ENCODE measurements at places on chromosomes 4 and X.

DNA sequence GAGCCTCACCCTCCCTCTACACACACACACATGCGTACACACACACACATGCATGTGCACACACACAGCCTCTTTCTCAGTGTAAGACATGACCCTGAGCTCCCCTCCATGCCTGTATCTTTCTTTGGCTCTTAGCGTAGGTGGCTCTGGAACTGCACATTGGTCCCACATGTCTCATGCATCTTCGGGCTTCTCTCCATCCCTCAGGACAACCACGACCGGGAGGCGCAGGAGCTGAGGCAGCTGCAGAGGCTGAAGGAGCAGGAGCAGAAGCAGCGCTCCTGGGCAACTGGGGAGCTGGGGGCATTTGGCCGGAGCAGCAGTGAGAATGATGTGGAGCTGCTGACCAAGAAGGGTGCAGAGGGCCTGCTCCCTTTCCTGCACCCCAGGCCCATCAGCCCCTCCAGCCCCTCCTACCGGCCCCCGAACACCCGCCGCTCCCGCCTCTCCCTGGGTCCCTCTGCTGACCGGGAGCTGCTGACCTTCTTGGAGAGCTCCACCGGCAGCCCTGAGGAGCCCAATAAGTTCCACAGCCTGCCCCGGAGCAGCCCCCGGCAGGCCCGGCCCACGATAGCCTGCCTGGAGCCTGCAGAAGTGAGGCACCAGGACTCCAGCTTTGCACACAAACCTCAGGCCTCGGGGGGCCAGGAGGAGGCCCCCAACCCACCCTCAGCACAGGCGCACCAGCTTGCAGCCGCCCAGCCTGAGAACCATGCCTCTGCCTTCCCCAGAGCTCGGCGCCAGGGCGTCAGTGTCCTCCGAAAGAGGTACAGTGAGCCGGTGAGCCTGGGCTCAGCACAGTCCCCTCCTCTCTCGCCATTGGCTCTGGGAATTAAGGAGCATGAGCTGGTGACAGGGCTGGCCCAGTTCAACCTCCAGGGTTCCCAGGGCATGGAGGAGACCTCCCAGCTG, 38.6 kb downstream of the FHDC1 start:
- DNase-seq = no peak

DNA sequence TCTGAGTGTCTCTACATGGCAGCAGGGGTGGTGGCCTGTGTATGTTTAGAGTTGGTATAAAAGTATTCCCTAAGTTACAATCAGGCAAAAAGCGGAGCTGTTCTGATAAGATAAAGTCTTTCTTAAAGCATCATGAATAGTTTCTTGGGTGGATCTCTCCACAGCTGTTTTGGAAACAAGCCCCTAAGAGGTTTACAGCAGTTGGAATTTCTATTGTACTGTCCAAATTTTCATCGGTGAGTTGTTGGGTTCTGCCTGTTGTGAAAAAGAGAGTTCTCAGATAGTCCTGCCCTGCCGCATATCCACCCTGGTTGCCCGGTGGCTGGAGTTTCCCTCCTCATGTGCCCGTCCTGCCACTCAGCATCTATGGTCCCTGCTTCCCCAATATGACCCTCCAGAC, 50.1 kb downstream of the C4orf51 start:
- DNase-seq = no peak

DNA sequence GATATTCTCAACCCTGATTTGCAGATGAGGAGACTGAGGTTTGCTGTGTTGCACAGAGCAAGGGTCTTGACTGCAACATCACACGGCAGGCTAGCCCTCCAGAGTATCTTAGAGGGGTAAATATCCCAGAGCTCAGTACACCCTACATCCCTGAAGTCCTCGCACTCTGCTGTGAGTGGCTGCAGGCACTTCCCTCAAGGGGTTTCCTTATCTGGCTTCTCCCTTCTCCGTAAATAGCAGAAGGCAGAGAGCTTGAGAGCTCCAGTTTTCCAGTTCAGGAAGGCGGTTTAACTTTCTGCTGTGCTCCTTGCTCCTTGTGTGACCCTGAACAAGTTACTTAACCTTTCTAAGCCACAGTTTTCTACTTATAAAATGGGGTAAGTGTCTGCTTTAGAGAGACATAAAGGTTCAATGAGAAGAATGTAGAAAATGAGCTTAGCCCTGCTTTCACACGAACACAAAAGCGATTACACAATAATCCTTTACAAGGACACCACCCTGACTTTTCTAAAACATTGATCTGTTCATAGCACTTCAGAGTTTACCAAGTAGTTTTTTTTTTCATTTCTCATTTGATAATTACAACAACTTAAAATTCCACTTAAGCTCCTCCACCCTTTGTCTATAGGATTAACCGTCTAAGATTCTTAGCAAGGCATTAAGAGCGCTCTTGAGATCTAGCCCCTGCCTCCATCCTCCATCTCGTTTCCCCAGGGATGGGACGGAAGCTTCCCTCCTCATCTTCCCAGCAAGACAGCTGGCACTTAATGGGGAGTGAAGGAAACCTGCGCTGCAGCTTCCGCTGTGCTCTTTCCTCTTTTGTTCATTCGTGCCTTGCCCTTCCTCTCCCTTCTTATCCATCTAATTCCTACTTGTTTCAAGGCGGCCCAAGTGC, 68.4 kb downstream of the TAPT1 start:
- DNase-seq = no peak

- no peak for DNase-seq
Observed at GRCh38 chr4:155742310-155743015, 16.4 kb upstream of the GUCY1B1 start.

- DNase-seq = no peak
Observed at GRCh38 chr4:172997856-172998255, 170.8 kb upstream of the GALNT7 start.

DNA sequence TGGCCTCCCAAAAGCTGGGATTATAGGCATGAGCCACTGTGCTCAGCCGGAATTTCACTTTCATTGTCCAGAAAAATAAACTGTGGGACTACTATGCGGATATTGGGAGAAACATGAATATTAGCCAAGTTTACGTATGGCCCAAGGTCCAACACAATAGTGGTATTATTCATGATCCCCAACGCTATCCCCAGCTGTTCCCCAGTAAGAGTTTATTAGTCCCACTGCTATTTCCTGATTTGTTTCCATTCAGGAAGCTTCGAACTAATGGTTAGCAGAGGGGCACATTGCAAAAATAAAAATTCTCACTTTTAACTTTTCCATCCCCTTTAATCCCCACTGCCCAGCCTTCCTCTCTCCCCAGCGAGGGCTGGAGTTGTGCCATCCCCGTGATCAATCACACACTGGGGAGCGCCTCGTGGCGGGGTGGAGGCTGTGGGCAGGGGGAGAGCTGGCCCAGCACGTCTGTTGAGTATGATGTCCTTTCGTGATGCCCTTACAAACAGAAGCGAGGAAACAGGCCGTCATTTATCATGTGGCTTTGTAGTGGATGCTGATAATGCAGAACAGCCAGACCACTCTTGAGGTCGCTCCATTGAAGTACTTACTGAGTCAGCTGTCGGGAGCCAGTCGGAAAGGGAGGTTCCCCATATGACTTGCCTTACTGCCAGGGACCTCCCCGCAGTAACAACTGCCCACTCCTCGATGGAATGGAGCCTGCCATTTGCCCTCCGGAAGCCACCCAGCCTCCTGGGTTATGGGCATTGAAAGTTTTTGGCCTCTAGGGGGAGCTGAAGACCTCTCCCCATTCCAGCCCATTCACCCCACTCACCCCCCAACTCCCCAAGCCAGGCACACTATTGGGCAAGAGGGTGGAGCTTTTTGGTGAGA, 117.0 kb downstream of the KDR start:
- DNase-seq = no peak

DNA sequence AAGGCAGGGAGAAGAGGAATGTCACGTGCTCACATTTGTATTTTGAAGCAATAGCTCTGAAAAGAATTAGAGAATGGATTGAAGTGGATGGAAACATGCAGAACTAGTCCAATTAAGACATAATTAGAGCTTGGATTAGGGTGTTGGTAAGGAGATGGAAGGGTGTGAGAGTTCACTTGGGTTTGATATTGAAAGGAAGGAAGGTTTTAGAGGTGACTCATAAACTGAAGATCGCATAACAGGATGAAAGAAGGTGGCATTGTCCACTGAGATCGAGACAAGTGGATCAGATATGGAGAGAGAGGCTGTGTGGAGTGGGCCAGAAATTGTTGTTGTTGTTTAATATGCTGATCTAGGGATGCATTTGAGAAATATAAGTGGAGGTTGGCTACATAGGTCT, 244.0 kb upstream of the SMIM31 start:
- no peak for DNase-seq

- no peak for DNase-seq
Observed at GRCh38 chr4:65393078-65393477, 277.2 kb downstream of the EPHA5 start.

DNA sequence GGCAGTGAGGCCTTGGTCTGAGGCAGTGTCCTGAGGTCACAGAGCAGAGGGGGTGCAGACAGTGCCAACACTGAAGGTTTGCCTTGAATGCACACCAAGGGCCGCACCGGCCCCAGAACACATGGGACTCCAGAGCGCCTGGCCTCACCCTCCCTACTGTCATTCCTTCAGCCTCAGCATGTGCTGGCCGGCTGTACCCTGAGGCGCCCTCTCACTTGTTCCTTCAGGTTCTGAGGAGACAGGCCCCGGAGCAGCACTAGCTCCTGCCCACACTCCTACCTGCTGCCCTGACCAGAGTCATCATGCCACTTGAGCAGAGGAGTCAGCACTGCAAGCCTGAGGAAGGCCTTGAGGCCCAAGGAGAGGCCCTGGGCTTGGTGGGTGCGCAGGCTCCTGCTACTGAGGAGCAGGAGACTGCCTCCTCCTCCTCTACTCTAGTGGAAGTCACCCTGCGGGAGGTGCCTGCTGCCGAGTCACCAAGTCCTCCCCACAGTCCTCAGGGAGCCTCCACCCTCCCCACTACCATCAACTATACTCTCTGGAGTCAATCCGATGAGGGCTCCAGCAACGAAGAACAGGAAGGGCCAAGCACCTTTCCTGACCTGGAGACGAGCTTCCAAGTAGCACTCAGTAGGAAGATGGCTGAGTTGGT, 2.4 kb downstream of the MAGEA12 start:
- DNase-seq = no peak

GRCh38 chr4:40672528-40673522, 43.2 kb upstream of the RBM47 start:
- peak; percentile 94 for DNase-seq

- peak; percentile 66 for DNase-seq
Observed at GRCh38 chr4:118797558-118798142, 38.3 kb downstream of the SEC24D start.

GRCh38 chr4:90025248-90025647, 101.9 kb upstream of the CCSER1 start:
- DNase-seq = no peak

Measured in brain microvascular endothelial cell (primary cell).